Aorta (tissue), 5 donors: ENCODE measurements at places on chromosomes 16 and 17.

DNA sequence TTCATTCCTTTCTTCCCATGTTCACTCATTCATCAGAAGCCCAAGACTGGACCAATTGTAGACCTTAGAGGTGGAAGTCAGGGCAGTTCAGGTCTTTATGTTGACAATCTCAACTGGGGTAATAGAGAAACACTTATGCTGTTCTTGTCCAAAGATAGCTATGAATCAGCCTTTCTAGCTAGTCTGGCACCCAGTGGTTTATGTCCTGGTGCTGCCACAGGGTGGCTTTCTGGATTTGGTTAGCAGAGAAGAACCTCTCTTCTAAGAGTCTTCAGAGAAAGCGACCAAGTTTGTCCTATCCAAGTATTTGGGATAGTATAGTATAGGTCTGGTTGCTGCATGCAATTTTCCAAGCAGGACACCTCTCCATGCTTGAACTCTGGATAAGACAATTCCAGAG is 83.3 kb downstream of the NOG start:
- no peak for DNase-seq

- no peak for DNase-seq
These were observed 8.0 kb downstream of the POLR3K start for GRCh38 chr16:45454-45853.

DNA sequence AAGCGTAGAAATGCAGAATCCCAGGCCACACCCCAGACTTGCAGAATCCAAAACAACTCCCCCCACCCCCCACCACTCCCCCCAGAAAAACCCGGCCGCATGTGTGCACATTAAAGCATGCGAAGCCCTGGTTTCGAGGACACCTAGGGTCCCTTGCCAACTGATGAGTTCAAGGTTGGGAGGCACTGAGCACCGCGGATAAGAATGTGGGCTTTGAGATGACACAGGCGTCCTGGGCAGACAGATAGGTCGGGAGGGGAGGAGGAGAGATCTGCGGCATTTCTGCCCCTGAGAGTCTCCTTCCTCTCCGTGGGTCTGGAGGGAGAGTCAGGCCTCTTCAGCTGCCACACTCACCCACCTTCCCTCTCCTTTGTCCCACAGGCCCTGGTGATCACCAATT is 98.3 kb downstream of the ABCC1 start:
- DNase-seq, result no peak

GRCh38 chr17:63433746-63434591 is 12.1 kb downstream of the CYB561 start:
- DNase-seq, result peak; percentile 88

- DNase-seq, result no peak
These were observed 47.8 kb downstream of the BMERB1 start for GRCh38 chr16:15482068-15482747.
